ENCODE measurements at places on chromosomes 4 and X. TPM values are rescaled to one million over a fixed set of nuclear protein-coding genes. Genes with fewer than 3 reads are reported as not detected.

The SLC34A2 gene
- polyA plus RNA-seq: not detected

The CT45A10 gene
- not detected for polyA plus RNA-seq

The UGT2A2 gene
- polyA plus RNA-seq: not detected

The ZFP92 gene
- 0.21 TPM for polyA plus RNA-seq

The MAGEB2 gene
- polyA plus RNA-seq: not detected

The FAM9C gene
- not detected for polyA plus RNA-seq

The KLKB1 gene
- polyA plus RNA-seq: 0.23 TPM

The ANK2 gene
- not detected for polyA plus RNA-seq

The SNCA gene
- polyA plus RNA-seq: 0.95 TPM

The ENPEP gene
- polyA plus RNA-seq: not detected

The ARSJ gene
- not detected for polyA plus RNA-seq

The F8A2 gene
- not detected for polyA plus RNA-seq

The NWD2 gene
- polyA plus RNA-seq: not detected

The ASMT gene
- polyA plus RNA-seq: 1.8 TPM

The NUDT10 gene
- polyA plus RNA-seq: 0.33 TPM

The LRBA gene
- 15.3 TPM for polyA plus RNA-seq

The NAT8L gene
- not detected for polyA plus RNA-seq

The CCNB3 gene
- polyA plus RNA-seq: 0.06 TPM

The KLB gene
- 0.09 TPM for polyA plus RNA-seq

The DSPP gene
- not detected for polyA plus RNA-seq

The STATH gene
- not detected for polyA plus RNA-seq

The MAMLD1 gene
- 0.80 TPM for polyA plus RNA-seq

The ETNPPL gene
- polyA plus RNA-seq: not detected

The DMD gene
- 3.1 TPM for polyA plus RNA-seq

The UGT2B11 gene
- not detected for polyA plus RNA-seq

The ETDB gene
- not detected for polyA plus RNA-seq

The MAGEB6 gene
- not detected for polyA plus RNA-seq

The SOX3 gene
- polyA plus RNA-seq: not detected

The RBM3 gene
- 278 TPM for polyA plus RNA-seq

The FREM3 gene
- 0.60 TPM for polyA plus RNA-seq

The NKX3-2 gene
- not detected for polyA plus RNA-seq

The PAK3 gene
- polyA plus RNA-seq: 0.19 TPM

The CENPI gene
- polyA plus RNA-seq: 0.35 TPM

The TCEAL5 gene
- not detected for polyA plus RNA-seq

The PDGFC gene
- polyA plus RNA-seq: not detected

The TEX11 gene
- polyA plus RNA-seq: not detected

The FAM114A1 gene
- 0.79 TPM for polyA plus RNA-seq

The FAM53A gene
- polyA plus RNA-seq: 1.5 TPM

The TAB3 gene
- polyA plus RNA-seq: 4.6 TPM

The SHOX gene
- polyA plus RNA-seq: not detected

The SHROOM4 gene
- not detected for polyA plus RNA-seq

The CPZ gene
- polyA plus RNA-seq: not detected

The EXOC1L gene
- not detected for polyA plus RNA-seq

The HCFC1 gene
- polyA plus RNA-seq: 12.2 TPM

The XKRX gene
- polyA plus RNA-seq: 0.88 TPM

The LARP7 gene
- polyA plus RNA-seq: 44.7 TPM

The FHIP1A gene
- not detected for polyA plus RNA-seq

The RAB33B gene
- polyA plus RNA-seq: 8.4 TPM

The PLAC8 gene
- polyA plus RNA-seq: 884 TPM

The HAUS3 gene
- polyA plus RNA-seq: 21.7 TPM

The SLC4A4 gene
- not detected for polyA plus RNA-seq

All from IgD-negative memory B cell (primary cell).